CD4-positive, alpha-beta T cell treated with Interleukin-17A for 1 hour (primary cell): ENCODE measurements at places on chromosomes 3 and 15.

GRCh38 chr15:90869601-90870353 lies 1.4 kb downstream of the FURIN start:
- peak; percentile 42 for DNase-seq

- no peak for DNase-seq
Measured at GRCh38 chr3:20984594-20985205, 766.3 kb downstream of the ZNF385D start.

DNA sequence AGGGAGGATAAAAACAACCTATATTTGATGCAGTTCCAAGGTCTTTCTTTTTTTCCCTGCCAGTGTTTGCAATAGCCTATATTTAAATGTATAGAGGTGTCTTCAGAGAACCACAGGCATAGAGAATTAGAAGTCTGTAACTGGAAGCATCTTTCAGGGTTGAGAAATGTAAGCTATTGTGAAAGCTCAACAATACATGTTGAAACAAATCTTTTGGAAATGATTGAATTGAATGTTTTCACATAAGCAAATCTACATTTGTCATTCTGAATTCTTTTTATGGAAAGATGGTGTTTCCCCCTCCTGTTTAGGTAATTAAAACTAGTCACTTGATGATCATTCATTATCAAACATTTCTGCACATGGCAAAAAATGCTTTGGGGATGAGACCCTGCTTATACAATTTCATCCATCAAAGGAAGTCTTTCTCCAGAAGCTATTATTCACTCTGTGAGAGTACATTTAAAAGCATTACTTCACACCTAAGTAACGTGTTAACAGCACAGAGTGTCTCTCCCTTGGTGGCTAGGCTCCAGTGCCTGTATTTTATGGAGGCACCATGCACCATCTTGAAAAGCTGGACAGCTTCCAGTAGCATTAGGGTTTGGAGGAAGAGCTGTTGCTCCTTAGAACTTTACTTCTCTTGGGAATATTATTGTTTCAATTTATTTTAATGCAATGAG lies 406.2 kb downstream of the LSAMP start:
- no peak for DNase-seq

DNA sequence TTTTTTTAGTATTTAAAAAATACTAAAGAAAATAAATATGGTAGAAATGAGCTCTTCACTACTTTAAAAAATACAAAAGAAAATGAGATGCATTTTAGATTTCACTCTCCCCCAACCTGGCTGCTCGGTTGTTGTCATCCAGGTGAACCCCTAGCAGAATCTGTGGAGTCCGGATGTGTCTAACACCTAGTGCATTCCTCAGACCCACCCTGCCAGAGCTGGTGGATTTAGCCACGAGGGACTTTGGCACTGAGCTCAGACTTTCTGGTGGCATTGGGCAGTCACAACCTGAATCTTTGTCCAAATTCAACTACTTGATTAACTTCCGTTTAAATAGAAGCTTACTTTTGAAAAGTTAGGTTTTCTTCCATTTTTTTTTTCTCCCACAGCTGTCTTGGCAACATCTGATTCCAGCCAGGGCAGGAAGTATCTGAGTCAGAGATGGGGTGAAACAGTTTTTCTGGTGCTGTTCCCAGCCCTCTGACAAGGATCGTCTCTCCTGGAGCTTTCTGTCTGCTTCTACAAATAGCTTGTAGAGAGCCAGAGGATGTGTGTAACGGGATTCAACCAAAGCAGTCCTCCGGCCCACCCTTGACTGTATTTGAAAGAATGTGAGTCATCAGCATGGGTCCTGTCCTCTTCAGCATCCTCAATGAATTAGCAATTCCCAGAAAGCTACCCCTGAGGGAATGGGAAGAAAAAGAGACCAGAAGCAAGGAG lies 301.8 kb upstream of the MCTP2 start:
- no peak for DNase-seq

GRCh38 chr3:7238565-7239295 lies 377.8 kb downstream of the GRM7 start:
- no peak for DNase-seq

GRCh38 chr3:58237941-58238681 lies 519 bp downstream of the ABHD6 start:
- peak; percentile 41 for DNase-seq

GRCh38 chr3:134453631-134454030 lies 32.2 kb downstream of the ANAPC13 start:
- no peak for DNase-seq

DNA sequence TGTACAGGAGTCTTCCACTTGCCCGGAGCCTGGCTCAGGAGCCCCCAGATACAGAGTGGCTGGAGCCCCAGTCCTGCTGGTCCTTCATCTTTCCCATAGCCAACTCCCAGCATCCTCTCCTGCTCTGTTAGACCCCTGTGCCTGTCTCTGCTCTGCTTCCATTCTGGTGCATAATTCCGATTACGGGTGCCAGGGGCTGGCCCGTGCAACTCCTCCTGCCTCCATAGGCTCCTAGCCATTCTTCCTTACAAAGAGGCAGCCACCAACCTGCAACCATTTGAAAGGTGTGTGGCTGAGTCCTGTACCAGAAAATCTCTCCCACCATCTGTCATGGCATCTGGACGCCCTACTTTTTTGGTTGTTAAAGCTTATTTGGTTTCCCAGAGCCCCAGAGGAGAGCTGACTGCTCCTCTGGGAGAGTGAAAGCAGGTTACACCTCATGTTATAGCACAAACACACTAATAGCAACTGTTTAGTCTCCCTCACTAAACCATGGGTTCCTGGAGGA lies 5.2 kb upstream of the RAD18 start:
- no peak for DNase-seq

DNA sequence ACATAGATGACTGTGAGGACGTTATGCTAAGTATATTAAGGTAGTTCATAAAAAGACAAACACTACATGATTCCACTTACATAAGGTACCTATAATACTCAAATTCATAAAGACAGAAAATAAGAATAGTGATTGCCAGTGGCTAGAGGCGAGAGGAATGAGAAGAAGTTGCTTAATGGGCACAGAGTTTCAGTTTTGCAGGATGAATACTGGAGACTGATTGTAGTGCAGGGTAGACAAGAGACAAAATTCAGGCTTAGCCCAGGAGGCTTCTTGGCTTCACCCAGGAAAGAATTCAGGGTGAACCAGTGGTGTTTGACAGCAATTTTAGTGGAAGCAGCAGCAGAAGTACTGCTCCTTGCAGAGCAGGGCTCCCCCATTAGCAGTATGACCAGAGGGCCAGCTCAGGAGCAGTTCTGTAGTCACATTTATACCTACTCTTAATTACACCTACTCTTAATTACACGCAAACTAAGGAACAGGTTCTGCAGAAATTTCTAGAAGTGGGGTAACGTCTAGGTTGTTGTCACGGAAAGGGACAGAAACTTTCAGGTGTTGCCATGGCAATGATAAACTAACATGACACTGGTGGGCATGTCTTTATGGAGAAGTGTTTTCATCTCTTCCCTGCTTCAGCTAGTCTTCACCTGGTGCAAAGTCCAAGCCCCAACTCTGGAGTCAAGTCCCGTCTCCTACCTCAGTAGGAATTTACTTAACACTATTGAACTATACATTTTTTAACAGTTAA lies 55.2 kb downstream of the TBL1XR1 start:
- DNase-seq: peak; percentile 55

DNA sequence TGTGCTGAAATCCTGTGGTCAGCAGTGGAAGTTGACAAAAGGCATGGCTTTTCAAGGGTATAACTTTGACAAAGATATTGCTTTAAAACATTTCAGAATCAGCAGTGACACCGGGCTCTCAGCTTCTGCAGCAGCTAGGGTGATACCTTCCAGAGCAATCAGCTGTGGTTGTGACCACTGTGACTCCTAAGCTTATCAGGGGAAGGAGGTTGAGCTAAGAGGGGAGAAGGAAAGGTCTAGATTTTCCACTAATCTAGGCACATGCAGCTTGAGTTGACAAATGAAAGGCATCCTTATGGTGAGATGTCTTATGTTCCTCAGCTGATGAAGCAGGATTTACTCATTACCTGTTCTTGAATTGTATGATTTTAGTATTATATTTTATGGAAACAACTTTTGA lies 16.3 kb upstream of the LRRFIP2 start:
- no peak for DNase-seq

DNA sequence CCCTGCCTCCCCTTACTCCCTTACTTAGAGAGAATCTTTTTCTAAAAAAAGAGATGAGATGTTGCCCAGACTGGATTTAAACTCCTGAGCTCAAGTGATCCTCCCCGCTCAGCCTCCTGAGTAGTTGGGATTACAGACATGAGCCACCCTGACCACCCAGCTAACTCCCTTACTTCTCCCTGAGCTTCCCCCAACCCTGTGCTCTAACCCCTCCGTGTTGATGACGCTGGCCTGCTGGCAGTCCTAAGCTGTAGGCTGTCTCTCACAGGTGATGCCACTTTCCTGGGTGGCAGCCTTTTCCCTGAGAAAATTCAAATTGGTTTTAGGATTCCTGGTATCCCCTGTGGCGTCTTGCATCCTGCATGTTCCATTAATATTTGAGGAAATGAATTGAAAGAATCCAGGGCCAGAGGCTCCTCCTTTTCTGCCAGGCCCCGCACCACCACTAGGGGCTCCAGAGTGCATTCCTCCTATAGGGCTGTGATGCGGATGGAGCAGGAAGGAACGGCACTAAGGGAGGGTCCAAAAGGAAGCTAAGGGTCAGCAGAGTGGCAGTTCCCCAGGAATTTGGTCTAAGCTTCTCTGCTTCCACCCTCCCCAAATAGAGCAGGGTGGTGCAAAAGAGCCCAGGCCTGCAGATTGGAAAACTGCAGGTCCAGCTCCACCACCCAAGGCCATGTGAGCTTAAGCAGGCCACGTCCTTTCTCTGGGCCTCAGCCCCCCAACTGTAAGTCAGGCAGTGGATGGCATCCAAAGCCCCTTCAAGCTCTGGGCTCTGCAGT lies 101.1 kb downstream of the DAPK2 start:
- peak; percentile 67 for DNase-seq

DNA sequence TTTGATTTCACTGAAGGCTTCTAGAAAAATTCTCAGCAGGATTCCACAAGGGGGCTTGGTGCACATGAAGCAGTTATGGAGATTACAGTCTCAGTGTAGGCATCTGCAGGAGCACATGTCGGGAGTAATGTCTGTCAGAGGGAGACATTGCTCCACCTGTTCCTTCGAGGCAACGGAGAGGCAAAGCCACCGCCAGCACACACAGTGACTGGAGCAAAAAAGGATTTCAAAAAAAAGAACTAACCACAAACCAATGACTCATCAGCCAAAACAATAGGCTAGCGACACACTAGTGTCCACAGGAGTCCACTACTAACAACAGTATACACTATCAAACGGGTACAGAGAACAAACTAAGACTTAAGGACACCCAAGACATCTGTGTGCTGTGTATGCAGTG lies 68.9 kb downstream of the NPTN start:
- no peak for DNase-seq

DNA sequence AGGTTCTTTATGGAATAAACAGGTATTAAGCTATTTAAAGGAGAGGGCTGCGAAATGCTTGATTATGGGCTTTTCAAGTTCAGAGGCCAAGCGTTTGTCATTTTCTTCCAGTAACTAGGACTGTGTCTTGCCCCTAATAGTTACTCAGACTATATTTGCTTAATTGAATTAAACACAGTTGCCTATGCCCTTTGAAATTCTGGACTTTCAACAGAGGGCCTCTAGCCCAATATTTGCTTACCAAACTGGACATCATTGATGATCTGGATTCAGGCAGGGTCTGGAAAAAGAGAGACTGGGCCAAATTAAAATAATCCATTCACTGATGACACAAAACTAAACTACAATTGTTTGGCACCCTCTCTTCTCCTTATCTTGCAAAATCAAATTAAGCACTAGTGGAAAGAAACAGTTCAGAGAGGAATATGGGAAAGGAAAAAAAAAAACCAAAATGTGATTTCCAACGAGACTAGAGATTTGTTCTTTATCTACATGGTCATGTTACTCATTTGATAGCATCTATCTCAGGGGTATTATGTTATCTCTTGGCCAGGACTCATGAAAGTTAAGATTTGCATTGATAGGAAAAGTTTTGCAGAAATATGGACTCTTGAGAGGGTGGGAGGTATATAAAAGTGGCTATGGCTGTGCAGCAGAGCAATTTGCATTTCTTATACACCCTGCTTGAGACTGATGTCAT lies 75.1 kb upstream of the TSEN2 start:
- no peak for DNase-seq

- DNase-seq: no peak
Measured at GRCh38 chr3:71201939-71202338, 381.6 kb downstream of the FOXP1 start.

GRCh38 chr3:164477403-164477802 lies 600.9 kb downstream of the SI start:
- DNase-seq: no peak

- no peak for DNase-seq
Measured at GRCh38 chr3:61029194-61029593, 222.1 kb downstream of the FHIT start.

- peak; percentile 22 for DNase-seq
Measured at GRCh38 chr15:31304751-31305365, 21.8 kb upstream of the KLF13 start.

DNA sequence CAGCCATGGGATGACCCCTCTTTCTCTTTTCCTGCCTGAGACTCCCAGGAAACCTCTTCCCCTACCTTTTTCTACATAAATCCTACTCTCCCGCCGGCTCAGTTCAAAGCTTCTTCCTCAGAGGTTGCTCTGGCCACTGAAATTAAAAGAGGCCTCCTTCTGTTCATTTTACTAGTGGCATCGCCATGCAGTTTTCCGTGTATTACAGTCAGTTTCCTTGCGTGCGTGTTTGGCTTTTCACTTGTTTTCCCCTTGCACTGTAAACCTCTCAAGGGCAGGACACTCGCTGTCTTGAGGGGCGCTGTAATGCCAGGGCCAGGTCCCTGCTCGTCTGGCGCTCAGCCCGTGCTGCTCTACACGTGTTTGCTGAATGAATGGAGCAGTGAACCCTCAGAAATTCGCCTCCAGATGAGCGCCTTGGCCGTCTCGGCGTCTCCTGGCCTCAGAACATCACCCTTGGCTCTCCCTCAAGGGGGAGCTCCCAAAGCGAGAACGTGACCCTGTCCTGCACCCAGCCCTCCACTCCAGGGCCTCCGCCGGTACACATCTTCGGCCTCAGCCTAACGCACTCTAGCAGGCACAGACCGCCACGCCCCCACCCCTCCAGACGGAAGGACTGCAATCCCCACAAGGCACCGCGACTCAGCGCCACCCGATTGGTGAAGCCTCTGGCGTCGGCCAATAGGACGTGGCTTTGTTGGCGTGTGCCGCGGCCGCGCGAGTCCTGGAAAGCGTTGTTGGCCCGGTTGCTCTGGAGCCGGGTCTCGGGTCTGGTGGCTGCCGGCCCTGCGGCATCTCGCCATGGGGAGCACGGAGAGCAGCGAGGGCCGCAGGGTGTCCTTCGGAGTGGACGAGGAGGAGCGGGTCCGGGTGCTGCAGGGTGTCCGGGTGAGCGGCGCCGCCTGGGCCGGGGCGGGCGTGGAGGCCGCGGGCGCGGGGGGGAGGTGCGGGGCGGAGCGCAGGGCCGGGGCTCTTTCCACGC lies at the start of gene CHCHD6:
Gene CHCHD6, plus strand, starts transcription at position 729 of the 982 bp plus-strand sequence. Its CDS starts 73 bp downstream, at position 802.
- DNase-seq: peak; percentile 96
